ENCODE measurements at places on chromosomes 7 and 10.

DNA sequence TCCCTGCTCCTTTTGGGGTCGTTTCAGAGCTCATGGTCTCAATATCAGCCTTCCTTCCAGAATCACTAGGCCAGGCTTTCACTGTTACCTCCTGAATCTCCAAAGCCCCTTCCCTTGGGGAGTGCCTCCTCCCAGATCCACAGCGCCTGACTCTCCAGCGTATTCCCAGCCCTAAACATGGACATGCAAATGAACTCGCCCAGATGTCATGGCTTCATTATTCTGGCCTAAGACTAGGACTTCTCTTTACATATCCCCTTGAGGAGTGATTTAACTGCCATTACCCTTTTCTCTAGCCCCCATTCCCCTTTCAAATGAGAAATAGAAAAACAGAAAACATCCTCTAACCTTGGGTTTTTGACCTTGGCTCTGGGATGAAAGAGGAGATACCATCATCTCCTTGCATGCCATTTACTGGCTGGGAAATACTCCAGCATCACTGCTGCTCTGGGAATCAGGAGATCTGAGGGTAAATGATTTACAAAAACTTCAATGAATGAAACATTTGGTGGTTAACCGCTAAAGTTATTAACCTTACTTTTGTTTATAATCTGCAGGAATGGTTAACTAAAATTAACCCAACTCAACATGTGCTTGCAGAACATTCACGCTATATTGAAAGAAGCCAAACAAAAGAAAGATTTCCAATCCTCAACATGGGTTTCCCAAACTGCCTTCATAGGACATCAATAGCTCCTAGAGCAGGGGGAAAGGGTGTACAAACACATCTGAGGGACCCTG, 37.0 kb downstream of the FAM171A1 start:
- no peak for DNase-seq

DNA sequence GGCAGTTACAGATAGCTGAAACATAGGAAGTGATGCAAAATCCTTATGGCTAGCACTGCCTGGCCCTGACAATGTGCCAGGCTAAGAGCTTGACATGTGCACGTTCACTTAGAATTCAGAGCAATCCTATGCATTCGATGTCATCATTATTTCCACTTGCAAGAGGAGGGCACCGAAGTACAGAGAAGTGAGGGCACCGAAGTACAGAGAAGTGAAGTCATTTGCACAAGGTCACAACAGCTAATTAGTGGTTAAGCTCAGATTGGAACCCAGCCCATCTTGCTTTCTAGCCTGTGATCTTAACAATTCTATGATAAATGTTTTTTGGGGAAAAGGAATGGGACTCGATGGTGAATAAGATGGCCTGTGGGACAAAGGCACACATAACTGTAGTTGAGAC, 73.4 kb downstream of the ARHGAP22 start:
- DNase-seq: no peak

- no peak for DNase-seq
Measured at GRCh38 chr10:87053111-87053510, 33.0 kb downstream of the FAM25A start.

GRCh38 chr7:137572056-137572784, 228.7 kb upstream of the PTN start:
- no peak for DNase-seq

DNA sequence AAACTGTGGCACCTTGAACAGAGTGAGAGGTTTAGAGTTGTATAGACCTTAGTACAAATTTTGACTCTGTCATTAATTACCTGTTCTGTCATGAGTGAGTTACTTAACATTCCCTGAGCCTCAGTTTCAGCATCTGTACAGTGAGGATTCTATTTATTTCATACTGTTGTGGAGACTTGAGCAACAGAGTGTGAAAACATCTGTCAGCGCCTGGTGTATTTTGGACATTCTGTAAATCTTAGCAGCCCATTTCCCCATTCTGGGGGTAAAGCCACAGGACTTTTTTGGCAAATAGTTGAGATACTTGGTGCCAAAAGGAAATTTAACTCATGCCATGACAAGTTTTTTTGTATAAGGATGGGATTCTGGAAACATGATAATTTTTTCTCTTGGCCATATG, 94.8 kb downstream of the AUTS2 start:
- DNase-seq: no peak

- DNase-seq: no peak
Measured at GRCh38 chr10:21638681-21639080, 104.6 kb downstream of the MLLT10 start.

- no peak for DNase-seq
Measured at GRCh38 chr7:138246428-138246827, 170.2 kb downstream of the AKR1D1 start.

- no peak for DNase-seq
Measured at GRCh38 chr7:21568762-21569161, 25.9 kb downstream of the DNAH11 start.

DNA sequence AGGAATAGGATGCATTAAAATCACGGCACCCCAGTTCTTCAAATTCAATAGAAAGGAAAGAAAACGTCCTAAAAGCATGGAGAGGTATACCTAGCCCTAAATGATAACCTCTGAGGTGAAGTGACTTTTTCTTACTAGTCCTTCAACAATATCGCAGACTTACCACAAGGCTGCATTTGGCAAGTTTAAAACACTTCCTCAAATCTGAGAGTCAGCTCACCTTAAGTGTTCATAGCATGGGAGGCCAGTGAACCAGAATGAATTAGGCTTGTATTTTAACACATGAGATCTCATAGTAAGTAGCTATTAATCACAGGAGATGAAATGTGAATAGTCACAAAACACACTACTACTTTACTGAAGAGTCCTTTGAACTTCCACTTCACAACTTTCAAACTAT, 124.2 kb downstream of the RNF32 start:
- DNase-seq: no peak

- no peak for DNase-seq
Measured at GRCh38 chr10:71217266-71218045, 5.1 kb downstream of the UNC5B start.
